Vagina (tissue), 2 donors: ENCODE measurements at places on chromosomes 12 and 14. TPM values are rescaled to one million over a fixed set of nuclear protein-coding genes. Genes with fewer than 3 reads are reported as not detected.

- no peaks in the 10 kb centered on the region for H3K27me3 ChIP-seq
- no peak overlapping the region for H3K27ac ChIP-seq
- no peak for DNase-seq
- H3K4me3 ChIP-seq, result no peak overlapping the region
Observed at GRCh38 chr14:53628261-53628660, 328.4 kb downstream of the BMP4 start.

GRCh38 chr14:99510556-99511139 is 29.4 kb downstream of the CCNK start:
- peaks cover 64% of the 10 kb centered on the region for H3K36me3 ChIP-seq
- H3K4me1 ChIP-seq, result peaks cover 16% of the 10 kb centered on the region
- H3K27ac ChIP-seq, result no peak overlapping the region
- peak; percentile 74 for DNase-seq
- H3K4me3 ChIP-seq, result no peak overlapping the region

DNA sequence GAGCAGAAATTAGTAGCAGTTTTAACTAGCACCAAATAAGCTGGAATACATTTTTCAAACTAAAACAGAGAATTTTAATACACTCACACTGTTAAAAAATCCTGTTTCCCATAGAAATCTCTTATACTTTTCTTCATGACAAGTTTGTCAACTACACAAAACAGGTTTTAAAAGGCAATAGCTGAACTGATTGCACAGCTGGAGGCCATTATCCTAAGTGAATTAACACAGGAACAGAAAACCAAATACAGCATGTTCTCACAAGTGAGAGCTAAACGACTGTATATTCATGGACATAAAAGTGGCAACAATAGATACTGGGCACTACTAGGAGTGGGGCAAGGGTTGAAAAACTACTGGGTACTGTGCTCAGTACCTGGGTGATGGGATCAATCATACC is 11.6 kb upstream of the HAL start:
- H3K4me1 ChIP-seq, result no peaks in the 10 kb centered on the region
- no peak overlapping the region for H3K27ac ChIP-seq
- H3K36me3 ChIP-seq, result peaks cover 79% of the 10 kb centered on the region
- H3K27me3 ChIP-seq, result no peaks in the 10 kb centered on the region
- H3K4me3 ChIP-seq, result no peak overlapping the region

GRCh38 chr14:58966997-58967396 is 221.5 kb upstream of the DAAM1 start:
- H3K36me3 ChIP-seq, result no peaks in the 10 kb centered on the region
- no peak overlapping the region for H3K4me3 ChIP-seq
- no peaks in the 10 kb centered on the region for H3K27me3 ChIP-seq
- H3K27ac ChIP-seq, result no peak overlapping the region

DNA sequence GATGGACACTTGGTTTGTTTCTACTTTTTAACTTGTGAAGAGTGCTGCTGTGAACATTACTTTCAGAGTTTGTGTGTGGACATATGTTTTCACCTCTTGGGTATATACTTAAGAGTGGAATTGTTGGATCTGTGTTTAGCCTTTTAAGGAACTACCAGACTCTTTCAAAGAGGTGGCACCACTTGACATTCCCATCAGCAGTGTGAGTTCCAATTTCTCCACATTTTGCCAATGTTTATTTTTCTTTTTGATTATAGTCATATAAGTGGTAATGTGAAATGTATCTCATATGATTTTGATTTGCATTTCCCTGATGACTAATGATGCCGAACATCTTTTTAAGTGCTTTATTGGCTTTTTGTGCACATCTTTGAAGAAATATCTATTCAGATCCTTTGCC is 44.8 kb downstream of the ARHGAP5 start:
- no peaks in the 10 kb centered on the region for H3K36me3 ChIP-seq
- H3K4me3 ChIP-seq, result no peak overlapping the region
- H3K27me3 ChIP-seq, result no peaks in the 10 kb centered on the region
- no peak for DNase-seq
- peaks cover 17% of the 10 kb centered on the region for H3K4me1 ChIP-seq

DNA sequence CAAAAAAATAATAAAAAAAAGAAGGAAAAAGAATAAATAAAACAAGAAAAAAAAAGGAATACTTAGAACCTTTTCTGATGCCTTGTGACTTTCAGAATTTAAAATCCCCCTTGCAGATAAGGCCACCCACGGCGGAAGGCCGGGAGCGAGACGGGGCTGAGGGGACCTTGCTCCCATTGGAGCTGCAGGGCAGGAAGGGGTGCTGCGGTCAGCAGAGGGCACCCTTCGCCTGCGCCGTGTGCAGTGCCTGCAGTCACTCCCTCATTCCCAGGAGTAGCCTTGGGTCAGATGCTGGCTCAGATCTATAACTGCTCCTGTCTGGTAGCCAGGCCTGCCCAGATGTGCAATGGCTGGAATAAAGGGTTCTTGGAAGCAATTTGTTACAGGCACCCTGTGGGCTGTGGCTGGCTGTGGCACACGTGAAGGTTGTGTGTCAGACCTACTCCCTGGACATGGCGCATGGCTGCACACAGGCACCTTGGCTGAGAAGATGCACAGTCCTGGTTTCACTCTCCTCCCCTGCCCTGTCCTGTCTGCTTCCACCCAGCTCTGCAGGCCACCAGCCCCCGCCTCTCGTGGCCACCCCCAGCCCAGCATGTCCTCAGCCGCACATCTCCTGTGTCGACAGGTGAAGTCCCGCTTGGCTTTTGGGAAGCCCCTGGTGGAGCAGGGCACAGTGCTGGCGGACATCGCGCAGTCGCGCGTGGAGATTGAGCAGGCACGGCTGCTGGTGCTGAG is 13.4 kb upstream of the ALDH2 start:
- H3K36me3 ChIP-seq, result no peaks in the 10 kb centered on the region
- no peak overlapping the region for H3K4me3 ChIP-seq
- H3K27me3 ChIP-seq, result no peaks in the 10 kb centered on the region
- H3K27ac ChIP-seq, result no peak overlapping the region

Gene ADAM21
- not detected for total RNA-seq

Gene HNF1A
- total RNA-seq, result not detected
